ENCODE measurements at places on chromosomes 4 and X.

GRCh38 chr4:77358315-77358928 is 201.4 kb downstream of the CCNG2 start:
- peak; percentile 18 for DNase-seq

DNA sequence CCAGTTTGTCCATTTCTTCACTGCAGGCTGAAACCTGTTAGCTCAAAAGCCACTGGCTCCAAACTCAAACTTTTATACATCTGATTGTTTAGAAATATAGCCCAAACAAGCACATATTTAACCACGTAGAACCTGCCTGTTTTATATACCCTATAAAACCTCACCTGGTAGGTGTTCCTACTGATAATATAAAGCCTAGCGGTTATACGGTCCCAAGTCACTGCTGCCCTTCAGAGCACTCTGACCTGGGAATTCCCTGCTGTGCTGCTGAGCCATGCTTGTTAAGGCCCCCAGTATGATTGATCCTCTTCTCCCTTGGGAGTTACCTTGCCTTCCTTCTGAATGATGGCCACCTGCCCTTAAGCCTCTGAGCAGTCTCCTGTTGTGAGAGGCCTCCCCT is 432.8 kb upstream of the LCORL start:
- no peak for DNase-seq

DNA sequence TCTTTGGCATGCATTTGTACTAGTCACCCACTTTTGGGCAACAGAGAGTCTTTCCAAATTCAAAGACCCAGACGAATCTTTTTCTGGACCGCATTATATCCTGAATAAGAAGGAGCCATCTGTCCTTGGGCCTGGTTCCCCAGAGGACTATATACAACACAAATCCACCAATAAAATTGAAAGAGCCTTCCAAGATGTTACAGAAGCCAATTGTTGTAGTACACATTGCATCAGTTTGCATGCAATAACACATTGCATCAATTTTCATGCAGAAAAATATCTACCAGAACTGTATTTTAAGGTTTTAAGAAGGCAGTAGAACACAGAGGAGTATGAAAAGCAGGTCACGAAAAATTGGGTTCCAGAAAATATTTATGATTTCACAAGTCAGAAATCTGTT is 203.2 kb downstream of the HTR2C start:
- DNase-seq, result no peak

- DNase-seq, result no peak
Measured at GRCh38 chrX:103733017-103733416, 22.3 kb downstream of the TMEM31 start.

- DNase-seq, result no peak
Measured at GRCh38 chr4:137674066-137674465, 141.8 kb upstream of the PCDH18 start.

GRCh38 chr4:153794006-153794405 is 5.1 kb upstream of the SFRP2 start:
- DNase-seq, result no peak

DNA sequence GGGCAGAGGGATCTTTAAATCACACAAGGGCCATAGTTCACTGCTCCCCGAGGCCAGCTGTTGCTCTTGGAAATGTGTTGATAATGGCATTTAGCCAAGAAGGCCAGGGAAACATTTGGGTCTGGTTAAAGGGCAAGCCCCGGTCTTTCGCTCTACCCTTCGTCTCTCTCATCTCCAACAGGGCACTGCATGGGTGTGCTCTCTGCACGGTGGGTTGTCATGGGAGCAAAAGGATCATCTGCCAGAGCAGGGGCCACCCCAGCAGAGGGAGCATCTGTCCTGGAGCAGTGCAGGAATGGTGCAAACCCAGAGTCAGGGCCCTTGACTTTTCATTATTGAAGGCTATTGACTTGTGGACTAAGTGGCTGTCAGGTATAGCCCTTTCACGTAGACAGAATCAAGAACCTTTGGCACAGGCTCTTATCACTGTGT is 22.7 kb upstream of the PGRMC2 start:
- no peak for DNase-seq

- no peak for DNase-seq
Measured at GRCh38 chr4:3382251-3382650, 59.5 kb upstream of the HGFAC start.

- no peak for DNase-seq
Measured at GRCh38 chrX:21438792-21439191, 64.6 kb downstream of the CNKSR2 start.

- DNase-seq, result peak; percentile 23
Measured at GRCh38 chr4:102501447-102501696, 213 bp downstream of the NFKB1 start.

DNA sequence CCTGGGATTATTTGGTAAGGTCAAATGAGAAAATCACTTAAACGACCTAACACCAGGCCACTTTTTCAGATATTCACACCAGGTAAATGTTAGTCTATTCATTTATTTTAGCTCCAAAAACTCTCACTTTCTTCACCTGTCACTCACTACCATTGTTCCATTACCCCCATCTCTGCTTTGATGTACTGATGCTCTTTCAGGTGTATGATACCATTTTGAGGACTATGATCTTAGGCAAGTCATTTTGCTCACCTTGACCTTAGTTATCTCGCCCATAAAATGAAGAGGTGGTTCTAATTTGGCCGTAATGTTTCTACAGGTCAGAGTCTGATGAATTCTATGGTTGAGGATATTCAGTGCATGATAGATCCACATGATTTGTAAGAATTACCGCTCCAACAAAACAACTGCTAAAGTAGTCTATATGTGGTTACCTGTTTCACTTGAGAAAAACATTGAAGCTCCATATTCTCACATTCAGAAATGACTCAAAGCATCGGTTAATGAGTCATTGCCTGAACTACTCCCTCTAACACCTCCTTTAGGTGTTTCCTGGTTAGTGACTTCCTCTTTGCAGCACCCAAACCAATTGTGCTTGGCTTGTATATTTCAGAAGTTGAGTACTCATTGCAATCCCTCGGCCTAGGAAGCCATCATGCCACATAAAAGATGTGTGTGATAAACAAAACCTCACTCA is 4.5 kb downstream of the DTHD1 start:
- no peak for DNase-seq

DNA sequence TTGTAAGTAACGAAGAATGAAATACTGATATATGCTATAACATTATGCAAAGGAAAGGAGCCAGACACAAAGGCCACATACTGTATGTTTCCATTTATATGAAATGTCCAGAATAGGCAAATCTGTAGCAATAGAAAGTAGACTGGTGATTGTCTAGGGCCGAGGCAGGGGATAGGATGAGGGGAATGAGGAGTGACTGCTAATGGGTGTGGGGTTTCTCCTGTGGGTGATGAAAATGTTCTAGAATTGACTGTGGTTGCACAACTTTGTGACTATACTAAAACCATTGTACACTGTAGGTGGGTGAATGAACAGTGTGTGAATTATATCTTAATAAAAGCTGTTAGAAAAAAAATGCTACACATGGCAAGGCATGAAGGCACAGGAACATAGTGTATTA is 19.9 kb upstream of the SUPT20HL1 start:
- no peak for DNase-seq

- DNase-seq, result no peak
Measured at GRCh38 chr4:99683895-99684294, 26.3 kb upstream of the C4orf54 start.

DNA sequence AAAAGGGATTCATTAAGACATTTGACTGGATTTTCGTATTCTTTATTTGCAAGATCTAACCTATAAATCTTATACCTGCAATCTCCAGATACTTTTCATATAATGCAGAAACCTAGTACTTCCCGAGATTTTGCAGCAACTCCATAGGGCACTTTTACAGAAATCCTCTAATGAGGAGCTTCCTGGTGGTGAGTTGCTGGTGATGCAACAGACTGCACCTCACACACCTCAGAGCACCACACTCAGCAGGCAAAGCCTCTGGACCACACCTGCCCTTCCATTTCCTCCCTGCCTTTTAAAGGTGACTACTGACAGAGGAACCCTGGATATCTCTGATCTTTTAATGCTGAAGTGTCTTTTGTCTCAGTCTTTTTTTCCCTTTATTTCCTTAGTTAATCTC is 289.4 kb downstream of the TRAM1L1 start:
- DNase-seq, result no peak

GRCh38 chr4:108763226-108763593 is 357 bp upstream of the ETNPPL start:
- DNase-seq, result no peak

GRCh38 chr4:26806331-26806730 is 54.3 kb upstream of the STIM2 start:
- no peak for DNase-seq

DNA sequence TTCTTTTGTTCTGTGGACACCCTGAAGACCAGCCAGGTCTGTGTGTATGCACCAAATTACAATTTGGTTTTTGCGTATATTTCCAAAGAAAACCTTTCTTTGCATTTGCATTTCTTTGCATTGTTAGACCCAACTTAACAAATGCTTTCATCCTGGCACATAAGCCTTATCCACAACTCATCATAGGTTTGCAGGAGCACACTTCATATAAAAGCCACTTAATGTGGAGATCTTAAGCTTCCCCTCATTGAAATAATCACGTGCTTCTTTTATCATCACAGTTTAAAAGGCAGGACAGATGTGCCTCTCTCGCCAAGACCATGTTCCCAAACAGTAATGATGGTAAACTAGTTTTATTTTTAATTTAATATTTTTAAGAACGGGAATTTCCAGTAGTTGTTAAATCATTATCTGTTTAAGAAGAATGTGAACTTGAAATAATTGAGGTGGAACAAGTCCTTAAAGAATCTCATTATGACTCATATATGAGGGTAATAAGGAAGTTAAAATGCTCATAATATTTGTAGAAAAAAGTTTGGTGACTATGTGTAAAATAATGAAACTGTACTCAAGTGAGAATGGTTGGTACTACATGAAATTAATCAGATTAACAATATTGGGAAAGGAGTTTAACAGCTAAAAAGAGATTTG is 65.5 kb downstream of the GLRA3 start:
- no peak for DNase-seq

DNA sequence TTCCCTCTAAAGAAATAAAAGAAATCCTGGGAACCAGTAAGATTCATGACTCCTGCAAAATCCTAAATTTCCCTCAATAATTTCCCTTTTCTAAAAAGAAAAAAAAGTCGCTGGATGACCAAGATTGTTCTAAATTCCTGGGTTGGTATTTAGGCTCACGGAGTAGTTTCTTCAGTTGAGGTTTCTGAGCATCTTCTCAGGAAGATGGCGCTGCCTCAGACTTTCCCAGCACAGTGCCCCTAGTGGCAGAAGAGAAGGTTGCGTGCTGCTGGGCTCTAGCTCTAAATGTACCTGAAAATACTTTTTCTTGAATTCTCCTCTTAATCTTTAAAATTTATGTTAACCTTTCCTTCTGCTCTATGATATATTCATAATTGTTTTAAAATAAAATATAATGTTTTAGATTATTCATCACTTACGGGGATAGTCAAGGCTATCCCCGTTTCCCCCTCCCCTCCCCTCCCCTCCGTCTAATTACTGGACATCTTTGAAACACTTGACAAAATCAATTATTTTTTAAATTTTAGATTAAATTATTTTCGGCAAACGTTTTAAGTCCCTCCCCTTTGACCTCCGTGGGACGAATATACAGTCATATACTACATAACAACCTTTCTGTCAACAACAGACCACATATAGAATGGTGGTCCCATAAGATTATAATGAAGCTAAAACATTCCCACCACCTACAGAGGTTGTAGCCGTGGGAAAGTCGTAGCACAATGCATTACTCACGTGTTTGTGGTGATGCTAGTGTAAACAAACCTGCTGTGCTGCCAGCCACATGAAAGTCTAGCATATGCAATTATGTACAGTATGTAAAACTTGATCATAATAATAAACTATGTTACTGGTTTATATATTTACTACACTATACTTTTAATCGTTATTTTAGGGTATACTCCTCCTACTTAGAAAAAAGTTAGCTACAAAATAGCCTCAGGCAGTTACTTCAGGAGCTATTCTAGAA is 41.0 kb upstream of the GATB start:
- DNase-seq, result peak; percentile 11

- no peak for DNase-seq
Measured at GRCh38 chr4:77695774-77696173, 90.2 kb downstream of the CXCL13 start.

GRCh38 chrX:17579026-17579425 is 158.3 kb upstream of the SCML1 start:
- no peak for DNase-seq
